ENCODE measurements at places on chromosomes 5 and 9.

DNA sequence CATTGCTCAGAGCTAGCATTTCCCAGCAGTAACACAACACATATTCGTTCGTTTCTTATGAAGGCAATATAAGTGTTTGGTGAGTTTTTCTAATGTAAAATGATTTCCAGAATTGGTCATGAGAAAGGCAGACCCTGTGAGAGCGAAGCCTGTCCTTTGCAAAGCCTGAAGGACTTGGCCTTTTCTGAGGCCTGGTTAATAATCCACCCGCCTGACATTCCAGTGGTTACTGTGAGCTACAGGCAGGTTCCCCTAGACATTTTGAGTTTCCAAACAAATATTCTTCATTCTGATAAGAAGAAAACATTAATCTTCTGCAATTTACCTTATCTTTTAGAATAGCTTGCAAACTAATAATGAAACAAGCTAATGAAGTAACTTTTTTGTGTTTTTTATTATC lies 38.0 kb downstream of the ADAMTS16 start:
- DNase-seq: no peak

GRCh38 chr5:3022665-3023064 lies 271.2 kb upstream of the IRX2 start:
- DNase-seq: no peak

GRCh38 chr5:134085411-134085810 lies 29.1 kb upstream of the TCF7 start:
- no peak for DNase-seq

- no peak for DNase-seq
Observed at GRCh38 chr9:95854386-95855020, 21.0 kb upstream of the ERCC6L2 start.

- DNase-seq: no peak
Observed at GRCh38 chr5:150658699-150659265, 2.3 kb upstream of the MYOZ3 start.

- no peak for DNase-seq
Observed at GRCh38 chr5:119402081-119402480, 46.3 kb downstream of the TNFAIP8 start.

DNA sequence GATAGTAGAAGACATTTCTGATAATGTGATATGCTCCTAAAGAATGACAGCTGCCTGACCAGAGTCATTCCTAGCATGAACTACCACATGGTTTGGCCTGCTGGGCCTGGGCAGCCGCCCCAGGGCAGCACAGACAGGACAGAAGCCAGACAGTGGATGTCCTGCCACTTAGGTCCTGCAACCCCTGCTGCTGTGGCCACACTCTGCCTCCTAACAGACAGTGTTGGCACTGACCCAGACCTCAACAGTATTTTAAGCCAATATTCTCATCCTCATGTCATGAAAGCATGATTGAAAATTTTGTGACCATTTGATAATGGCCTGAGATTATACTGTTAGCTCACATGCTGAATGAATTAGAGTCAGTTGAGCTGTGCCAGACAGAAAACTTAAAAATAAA lies 15.8 kb downstream of the CENPP start:
- DNase-seq: no peak

DNA sequence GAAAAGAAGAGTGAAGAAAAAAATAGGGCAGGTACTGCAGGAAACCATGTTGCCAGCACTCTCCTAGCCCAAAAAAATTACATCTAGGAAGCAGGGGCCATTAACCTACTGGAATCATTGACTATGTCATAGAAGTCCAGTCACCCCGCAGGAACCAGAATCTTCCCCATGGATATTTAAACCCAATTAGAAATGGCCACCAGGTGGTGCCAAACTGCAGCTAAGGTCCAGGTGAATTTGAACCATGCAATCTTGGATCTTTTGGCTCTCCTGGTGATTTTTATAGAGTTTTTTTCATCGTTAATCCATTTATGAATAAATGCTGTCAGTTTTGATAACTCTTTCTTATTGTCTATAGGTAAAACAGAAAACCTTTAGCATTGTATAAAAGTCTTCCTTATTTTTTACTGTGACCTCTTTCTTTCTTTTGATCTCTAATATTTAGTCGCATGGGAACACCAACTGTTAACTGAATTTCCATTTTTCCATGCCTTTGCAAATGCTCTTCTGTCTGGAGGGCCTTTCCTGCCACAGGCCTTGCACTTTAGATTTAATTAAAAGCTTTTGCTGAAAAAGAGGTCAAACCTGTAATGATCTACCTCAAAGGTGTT lies 147.5 kb upstream of the FGF10 start:
- no peak for DNase-seq

DNA sequence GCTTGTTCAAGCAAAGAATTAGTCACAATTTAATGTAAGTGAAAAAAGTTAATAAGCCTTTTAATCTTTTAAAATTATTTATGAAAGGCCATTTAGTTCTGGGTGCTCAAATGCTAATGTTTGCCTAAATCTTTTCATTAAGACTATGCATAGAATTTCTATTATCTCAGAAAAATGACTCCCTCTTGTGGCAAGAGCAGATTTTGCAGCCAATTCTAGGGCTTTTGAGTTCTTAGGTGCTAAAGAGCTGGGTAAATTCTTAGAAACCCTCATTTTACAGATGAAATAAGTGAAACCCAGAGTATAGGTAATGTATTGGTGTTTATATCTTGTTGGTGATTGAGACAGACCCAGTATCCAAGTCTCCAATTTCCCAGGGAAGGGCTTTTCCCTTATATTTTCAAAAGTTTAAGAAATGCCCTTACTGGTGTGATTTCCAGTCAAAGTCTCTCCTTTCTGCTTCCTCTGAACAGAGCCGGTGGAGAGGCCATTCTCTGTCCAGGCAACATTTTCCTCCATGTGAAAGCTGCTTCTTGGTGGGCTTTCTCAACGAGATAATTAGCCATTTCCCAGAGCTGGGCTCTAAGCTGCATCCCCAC lies 24.1 kb upstream of the PCSK5 start:
- no peak for DNase-seq

DNA sequence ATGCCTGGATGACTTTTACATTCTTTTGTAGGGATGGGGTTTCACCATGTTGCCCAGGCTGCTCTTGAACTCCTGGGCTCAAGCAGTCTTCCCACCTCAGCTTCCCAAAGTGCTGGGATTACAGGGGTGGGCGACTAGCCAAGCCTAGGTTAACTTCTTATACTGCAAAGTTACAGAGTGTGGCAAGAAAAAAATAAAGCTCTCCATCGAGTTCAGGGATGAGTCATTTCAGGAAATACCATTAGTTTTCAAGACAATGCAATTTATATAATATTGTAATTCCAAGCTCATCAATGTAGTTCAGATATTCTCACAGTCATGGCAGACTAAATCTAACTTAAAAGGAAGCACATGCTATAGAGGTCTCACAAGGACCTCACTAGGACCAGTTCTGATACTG lies 11.5 kb upstream of the ABO start:
- no peak for DNase-seq

- no peak for DNase-seq
Observed at GRCh38 chr5:42059778-42060464, 134.8 kb downstream of the FBXO4 start.

- DNase-seq: no peak
Observed at GRCh38 chr9:26612211-26612610, 280.4 kb downstream of the CAAP1 start.

- no peak for DNase-seq
Observed at GRCh38 chr9:98280574-98280973, 25.1 kb upstream of the TBC1D2 start.

Measured in activated effector memory CD4-positive, alpha-beta T cell treated with Interleukin-2 at 50 U/mL for 16 hours (primary cell).